Lung (tissue), 17 donors: ENCODE measurements at places on chromosomes 7 and 10. TPM values are rescaled to one million over a fixed set of nuclear protein-coding genes. Genes with fewer than 3 reads are reported as not detected.

The FBXO24 gene
- 0.35 TPM for polyA plus RNA-seq

GRCh38 chr10:31602541-31603234 lies 283.7 kb downstream of the ZEB1 start:
- DNase-seq = peak; percentile 83

- no peak for DNase-seq
Measured at GRCh38 chr10:107163076-107163855, 1.2 kb downstream of the SORCS1 start.

GRCh38 chr10:29434111-29434510 lies 145.2 kb downstream of the LYZL1 start:
- DNase-seq = no peak

The SPDYE2B gene
- polyA plus RNA-seq = not detected

GRCh38 chr7:55591282-55591931 lies 19.1 kb upstream of the VOPP1 start:
- DNase-seq = no peak

DNA sequence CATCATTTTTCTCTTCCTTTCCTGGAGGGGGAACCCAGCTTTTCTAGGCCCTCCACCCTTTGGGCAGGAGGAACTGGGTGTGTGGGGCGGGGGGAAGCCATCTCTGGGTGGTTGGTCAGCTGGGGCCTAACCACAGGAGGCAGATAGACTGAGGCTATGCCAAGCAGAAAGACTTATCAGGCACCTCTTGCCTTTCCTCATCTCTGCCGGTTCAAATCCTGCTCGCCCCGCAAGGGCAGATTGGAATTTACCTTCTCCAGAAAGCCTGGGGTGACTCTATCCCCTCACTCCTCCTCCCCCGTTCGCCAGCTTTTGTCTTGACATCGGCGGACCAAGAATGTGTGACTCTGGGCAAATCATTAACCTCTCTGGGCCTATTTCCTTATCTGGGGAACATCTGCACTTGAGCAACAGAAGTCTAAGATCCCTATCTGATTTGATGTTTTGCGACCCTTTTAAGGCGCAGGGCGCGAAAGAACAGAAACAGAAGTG lies 584 bp upstream of the GARS1 start:
- no peak for DNase-seq

GRCh38 chr7:129610709-129611245 lies 743 bp upstream of the NRF1 start:
- DNase-seq = peak; percentile 16

DNA sequence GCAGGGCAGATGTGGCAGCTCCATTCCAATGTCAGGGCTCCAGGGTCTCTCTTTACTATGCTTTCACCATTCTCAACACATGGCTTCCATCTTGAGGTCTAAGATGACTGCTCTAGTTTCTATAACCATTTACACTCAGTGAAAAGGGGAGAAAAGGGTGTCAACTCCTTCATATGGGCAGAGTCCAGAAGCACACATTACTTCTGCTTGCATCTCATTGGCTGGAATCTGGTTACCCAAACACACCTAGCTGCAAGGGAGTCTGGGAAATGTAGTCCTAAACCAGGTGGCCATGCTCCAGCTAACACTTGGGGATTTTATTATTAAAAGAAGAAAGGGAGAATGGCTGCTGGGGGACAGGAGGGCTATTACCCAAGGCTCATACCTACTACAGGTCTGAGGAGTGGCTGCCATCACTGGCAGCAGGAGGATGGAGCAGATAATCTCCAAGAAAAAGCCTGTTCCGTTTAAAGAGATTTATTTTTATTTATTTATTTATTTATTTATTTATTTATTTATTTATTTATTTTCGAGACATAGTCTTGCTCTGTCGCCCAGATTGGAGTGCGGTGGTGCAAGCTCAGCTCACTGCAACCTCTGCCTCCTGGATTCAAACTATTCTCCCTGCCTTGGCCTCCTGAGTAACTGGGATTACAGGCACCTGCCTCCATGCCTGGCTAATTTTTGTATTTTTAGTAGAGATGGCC lies 29.1 kb upstream of the LBX1 start:
- DNase-seq = no peak

DNA sequence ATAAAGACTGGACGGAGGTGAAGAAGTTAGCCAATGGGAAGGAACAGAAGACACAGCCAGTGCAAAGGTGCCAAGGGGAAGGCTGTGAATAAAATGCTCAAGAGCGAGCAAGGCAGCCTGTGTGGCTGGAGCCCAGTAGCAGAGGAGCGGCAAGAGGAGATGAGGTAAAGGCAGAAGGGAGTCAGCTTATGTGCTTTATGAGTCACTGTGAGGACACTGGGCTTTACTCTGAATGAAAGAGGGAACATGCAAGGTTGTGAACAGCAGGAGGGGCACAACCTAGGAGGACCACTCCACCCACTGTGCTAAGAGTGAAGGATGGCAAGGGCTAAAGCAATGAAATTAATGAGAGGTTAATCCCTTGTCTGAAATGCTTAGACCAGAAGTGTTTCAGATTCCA lies 129.0 kb upstream of the ODAD2 start:
- no peak for DNase-seq

DNA sequence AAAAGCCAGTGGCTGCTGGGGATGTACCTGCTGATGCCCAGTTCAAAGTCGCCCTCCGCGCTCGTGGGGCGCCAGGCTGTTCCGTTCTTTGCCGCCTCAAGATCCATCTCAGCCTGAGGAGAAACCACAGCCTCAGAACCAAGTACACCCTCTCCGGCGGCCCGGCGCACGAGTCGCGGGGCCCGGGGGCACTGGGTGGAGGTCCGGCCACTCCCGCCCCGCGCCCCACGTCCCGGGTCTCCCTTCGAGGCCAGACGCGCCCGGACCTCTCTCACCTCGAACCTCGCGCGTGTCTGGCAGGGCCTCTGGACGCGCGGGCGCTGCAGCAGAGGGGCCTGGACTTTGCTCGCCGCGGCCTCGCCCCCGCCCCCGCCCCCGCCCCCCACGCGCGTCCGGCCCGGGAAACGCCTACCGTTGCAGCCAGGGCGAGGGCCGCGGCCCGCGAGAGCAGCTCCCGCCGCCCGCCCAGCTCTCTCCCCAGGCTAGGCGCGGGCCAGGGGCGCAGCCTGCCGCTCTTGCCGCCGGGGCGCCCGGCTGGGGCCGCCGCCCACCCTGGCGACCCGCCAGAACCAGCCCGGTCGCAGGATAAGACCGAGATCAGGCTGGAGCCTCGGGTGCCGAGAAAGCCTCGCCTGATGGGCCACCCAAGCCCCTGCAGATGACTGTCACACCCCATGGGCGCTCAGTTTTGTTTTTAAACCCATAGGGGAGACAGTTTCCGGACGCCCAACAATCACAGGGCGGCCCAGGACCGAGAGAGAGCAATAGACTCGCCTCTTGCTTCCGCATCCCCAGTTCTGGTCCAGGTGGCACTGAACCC lies at the start of gene ABCB4:
ABCB4 (minus strand) TSS at position 322 of the 820 bp plus-strand sequence; CDS start at position 107, 215 bp downstream.
- DNase-seq = peak; percentile 55

The DPP6 gene
- 0.08 TPM for polyA plus RNA-seq

The NCF1 gene
- 91.9 TPM for polyA plus RNA-seq

- DNase-seq = no peak
Measured at GRCh38 chr10:47255033-47255813, 44.8 kb upstream of the GDF10 start.

DNA sequence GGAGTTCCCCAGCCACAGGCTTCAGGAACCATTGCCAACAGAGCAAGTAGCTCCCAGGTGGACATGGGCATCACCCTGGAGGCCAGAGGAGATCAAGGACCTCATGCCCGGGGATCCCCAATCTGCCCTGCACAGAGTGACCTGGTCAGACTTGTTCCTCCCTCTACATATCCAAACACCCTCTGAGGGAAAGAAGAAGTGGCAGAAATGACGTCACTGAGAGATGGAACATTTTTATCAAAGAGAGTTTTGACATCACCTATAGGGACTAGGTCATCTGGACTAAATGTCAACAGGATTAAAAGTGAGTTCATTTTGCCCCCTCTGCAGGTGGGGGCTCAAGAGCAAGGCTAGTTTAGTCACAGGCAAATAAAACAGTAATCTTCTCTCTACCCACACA lies 273.7 kb downstream of the SKAP2 start:
- no peak for DNase-seq

GRCh38 chr10:550665-551372 lies 138.6 kb downstream of the DIP2C start:
- no peak for DNase-seq

DNA sequence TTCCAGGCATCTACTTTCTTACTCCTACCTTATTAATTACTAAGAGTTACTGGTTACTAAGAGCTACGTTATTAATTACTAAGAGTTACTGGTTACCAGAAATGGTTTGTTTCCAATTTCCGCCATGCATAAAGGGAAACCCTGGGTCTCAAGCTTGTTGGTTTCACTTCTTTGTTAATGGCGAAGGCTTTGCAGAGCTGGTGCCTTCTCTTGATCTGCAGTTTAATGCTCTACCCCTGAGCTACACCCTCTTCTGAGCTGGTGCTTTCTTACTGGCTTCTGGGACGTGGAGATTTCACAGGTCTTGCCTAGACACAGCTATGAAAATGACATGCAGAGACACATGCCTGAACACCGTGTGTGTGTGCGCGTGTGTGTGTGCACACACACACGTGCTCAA lies 560 bp downstream of the CPA4 start:
- DNase-seq = no peak

GRCh38 chr7:85070967-85071628 lies 115.8 kb downstream of the SEMA3D start:
- no peak for DNase-seq

- peak; percentile 39 for DNase-seq
Measured at GRCh38 chr7:131105799-131106680, 221.6 kb upstream of the MKLN1 start.

The LEP gene
- not detected for polyA plus RNA-seq
